ENCODE measurements at places on chromosomes 16 and 17. TPM values are rescaled to one million over a fixed set of nuclear protein-coding genes. Genes with fewer than 3 reads are reported as not detected.
A peak's percentile ranks its signal among the peaks of the same experiment; 100 is the strongest.

SLFN12L gene
- not detected for total RNA-seq

SPEM2 gene
- total RNA-seq = not detected

DLX4 gene
- total RNA-seq = 0.29 TPM

NLGN2 gene
- 90.8 TPM for total RNA-seq

AXIN2 gene
- 26.5 TPM for total RNA-seq

CA5A gene
- total RNA-seq = not detected

WFDC1 gene
- total RNA-seq = 0.93 TPM

ERN2 gene
- 0.64 TPM for total RNA-seq

KCNH4 gene
- 0.71 TPM for total RNA-seq

DNA sequence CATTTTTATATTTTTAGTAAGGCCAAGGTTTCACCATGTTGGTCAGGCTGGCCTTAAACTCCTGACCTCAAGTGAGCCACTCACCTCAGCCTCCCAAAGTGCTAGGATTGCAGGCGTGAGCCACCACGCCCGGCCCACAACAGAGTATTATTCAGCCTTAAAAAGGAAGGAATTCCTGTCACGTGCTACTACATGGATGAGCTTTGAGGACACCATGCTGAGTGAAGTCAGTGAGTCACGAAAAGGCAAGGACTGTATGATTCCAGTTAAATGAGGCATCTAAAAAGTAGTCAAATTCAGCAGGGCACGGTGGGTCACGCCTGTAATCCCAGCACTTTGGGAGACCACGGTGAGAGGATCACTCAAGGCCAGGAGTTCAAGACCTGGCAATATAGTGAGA lies 9.7 kb downstream of the CSF3 start:
- no peak for DNase-seq

GRCh38 chr16:63612462-63613227 lies 1509.2 kb downstream of the CDH11 start:
- DNase-seq = no peak

DNA sequence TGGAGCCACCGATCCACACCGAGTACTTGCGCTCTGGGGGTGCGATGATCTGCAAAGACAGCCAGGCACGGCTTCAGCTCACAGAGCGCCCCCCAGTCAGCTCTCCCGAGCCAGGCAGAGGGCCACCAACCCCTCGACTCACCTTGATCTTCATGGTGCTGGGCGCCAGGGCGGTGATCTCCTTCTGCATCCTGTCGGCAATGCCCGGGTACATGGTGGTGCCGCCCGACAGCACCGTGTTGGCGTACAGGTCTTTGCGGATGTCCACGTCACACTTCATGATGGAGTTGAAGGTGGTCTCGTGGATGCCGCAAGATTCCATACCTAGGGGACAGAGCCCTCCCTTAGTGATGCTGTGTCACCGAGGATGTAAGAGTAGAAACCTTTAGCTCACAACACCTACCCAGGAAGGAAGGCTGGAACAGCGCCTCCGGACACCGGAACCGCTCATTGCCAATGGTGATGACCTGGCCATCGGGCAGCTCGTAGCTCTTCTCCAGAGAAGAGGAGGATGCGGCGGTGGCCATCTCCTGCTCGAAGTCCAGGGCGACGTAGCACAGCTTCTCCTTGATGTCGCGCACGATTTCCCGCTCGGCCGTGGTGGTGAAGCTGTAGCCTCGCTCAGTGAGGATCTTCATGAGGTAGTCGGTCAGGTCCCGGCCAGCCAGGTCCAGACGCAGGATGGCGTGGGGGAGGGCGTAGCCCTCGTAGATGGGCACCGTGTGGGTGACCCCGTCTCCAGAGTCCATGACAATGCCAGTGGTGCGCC lies 1.6 kb downstream of the ACTG1 start:
- DNase-seq = peak; percentile 34

- DNase-seq = no peak
These were observed 11.7 kb downstream of the ERN1 start for GRCh38 chr17:64117981-64118979.

GRCh38 chr17:56347639-56348038 lies 194.4 kb downstream of the ANKFN1 start:
- DNase-seq = no peak

- DNase-seq = no peak
These were observed 718 bp downstream of the SAT2 start for GRCh38 chr17:7626956-7627249.

DNA sequence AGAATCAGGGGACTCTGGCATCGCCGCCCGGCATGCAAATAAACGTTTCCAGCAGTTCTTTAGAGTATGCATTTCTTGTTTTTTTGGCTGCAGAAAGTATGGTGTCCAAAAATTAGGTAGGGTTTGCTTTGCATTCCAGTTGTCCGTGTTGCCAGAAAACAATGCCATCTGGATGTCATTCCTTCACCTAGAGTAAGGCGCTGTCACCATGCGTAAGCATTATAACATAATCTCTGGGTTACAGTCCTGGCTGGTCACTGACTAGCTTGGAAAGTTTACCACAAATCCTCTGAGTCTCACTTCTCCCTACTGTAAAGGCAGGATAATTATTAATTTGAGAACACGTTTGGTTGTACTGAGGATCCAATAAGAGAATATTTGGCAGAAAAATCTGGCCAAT lies 457.7 kb downstream of the XYLT1 start:
- no peak for DNase-seq

DNA sequence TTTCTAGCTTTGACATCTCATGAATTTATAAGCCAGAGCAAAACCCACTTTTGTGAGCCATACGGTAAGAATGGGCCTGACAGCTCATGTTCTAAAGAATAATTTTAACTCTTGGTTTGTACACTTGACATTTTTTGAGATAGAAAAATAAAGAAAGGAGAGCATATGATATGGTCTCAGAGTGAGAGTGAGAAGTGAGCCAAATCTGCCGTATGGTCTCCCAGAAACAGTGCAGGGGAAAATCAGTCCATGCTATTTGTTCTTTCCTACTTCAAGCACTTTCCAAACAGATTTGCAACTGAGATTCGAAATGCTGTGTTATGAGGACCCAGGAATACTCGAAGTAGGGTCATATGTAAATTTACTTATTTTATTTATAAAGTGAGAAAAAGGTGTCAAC lies 20.9 kb downstream of the SMIM36 start:
- DNase-seq = no peak

GRCh38 chr16:84292011-84292410 lies 2.7 kb upstream of the WFDC1 start:
- DNase-seq = no peak

GRCh38 chr16:80100846-80101451 lies 439.8 kb upstream of the DYNLRB2 start:
- DNase-seq = no peak

DNA sequence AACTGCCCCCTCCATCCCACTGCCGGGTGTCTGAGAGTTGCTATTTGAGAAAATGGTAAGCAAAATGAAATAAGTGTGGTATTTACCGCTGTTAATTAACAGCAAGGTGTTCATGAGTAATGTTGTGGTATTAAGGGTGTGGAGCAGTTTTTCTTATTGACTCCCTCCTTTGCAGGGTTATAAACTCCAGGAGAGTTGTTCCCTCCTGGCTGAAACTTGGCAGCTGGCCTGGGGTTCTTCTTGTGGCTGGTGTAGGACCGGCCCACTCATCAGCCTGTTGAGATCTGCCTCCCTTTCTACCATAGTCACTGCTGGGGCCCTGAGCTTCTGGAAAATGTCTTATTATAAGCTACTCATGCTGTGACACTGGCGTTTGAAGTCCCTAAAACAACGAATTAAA lies 128.6 kb downstream of the SOX9 start:
- no peak for DNase-seq

- DNase-seq = no peak
These were observed 59.1 kb downstream of the OTOA start for GRCh38 chr16:21722771-21723455.

DNA sequence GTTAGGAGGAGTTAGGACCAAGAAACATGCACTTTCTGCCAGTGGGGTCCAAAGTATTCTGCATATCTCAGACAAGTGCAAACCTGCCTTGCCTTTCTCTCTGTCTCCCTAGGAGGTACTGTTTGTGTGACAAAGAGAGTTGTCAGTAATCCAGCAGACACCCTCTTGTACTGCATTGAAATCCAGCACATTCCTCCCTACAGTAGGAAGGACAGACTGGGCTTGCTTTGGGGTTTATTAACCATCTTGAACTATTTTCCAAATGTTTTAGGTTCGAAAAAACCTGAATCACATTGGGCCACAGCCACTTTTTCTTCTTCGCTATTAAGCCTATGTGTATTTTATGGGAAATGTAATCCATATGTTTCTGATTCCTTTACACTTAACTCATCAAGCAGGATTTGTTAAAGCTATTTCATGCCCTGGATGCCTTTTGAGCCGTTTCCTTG lies 204.2 kb upstream of the KCNJ16 start:
- no peak for DNase-seq

DNA sequence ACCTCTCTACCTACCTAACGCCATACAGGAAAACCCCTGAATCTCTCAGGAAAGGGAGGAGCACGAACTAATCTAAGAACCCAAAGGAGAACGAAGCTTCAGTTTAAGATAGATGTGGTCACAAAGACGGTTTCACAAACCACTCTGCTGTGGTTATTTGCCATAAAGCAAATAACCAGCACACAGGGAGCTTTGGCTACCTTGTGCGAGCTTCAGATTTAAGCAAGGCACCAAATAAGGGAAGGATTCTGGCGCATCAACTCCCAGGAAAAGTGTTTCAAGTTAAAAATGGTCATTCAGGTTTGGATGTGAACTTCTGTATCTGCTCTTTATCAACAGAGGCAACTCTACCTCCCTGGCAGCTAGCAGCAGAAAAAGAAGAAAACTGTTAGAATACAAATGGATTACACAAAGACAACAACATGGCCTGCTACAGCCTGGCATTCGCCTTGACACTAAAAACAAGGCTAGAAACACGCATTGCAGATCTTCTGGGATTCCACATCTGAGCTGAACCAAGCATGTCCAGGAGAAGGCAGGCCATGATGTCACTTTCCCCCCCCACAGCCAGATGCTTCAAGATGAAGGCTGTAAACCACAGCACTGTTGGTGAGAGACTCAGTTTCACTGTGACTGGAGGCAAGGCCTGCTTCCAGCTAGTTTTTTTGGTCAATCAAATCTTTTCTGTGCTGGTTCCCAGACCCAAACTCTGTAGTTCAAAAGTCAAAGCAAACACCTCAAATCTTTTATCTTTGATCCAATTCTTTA lies 43.6 kb downstream of the SMG6 start:
- no peak for DNase-seq
